ENCODE measurements at places on chromosomes 3 and 15. TPM values are rescaled to one million over a fixed set of nuclear protein-coding genes. Genes with fewer than 3 reads are reported as not detected.

GRCh38 chr3:7950890-7951289 lies 550.7 kb upstream of the LMCD1 start:
- DNase-seq: no peak

- no peak for DNase-seq
These were observed 51.7 kb upstream of the ST3GAL6 start for GRCh38 chr3:98711426-98711825.

DNA sequence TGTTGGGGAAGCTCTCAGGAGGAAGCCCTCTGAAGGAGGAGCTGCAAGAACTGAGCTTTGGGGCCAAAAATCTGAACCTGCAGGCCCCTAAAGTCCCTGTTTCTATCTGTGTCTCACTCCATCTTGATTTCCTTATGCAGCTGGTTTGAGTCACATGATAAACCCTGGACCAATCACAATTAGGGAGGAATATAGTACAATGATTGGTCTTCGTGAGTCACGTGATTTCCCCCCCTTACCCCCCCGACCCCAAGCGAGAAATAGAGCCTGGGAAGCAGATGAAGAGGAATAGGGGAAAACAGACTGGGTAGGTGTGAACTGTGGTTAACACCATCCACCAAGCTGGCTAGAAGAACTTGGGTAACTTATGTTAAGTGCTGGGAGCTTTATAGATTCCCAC lies 12.9 kb downstream of the CRABP1 start:
- no peak for DNase-seq

- no peak for DNase-seq
These were observed 1.1 kb upstream of the GPR149 start for GRCh38 chr3:154431043-154431442.

DNA sequence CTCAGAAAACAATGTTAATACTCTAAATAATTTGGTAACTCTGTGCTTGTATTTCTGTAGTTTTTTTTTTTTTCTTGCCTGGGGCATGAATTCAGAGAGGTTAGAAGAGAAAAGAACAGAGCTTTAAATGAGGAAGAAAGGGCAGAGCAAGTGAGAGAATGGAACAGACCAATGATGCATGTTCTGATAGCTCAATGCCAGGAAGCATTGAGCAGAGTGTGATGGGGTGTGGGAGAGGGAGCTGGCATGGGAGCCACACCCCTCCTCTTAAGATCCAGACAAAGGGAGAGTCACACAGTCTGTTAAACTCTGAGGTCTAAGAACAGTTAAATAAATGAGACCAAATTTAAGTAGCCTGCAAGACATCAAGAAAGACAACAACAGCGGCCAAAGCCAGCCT lies 538.6 kb downstream of the TUSC7 start:
- DNase-seq: no peak

GRCh38 chr3:32890420-32891276 lies 60.8 kb upstream of the CCR4 start:
- no peak for DNase-seq

GRCh38 chr3:120481081-120481480 lies 30.3 kb upstream of the FSTL1 start:
- no peak for DNase-seq

DNA sequence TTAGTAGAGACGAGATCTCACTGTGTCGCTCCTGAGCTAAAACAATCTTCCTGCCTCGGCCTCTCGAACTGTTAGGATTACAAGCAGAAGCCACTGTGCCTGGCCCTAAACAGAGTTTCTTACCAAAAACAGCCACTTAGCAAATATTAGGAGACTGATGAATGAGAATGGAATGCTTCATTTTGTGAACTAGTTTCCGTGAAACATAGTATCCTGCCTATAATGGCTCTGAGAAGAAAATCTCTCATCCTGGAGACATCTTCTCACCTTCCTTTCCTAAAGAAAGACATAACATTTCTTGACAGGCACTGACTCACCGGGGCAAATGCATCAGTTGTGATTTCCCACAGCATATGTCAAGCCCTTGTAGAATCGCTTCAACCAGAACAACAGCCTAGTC lies 44.9 kb downstream of the GJD2 start:
- DNase-seq: no peak

DNA sequence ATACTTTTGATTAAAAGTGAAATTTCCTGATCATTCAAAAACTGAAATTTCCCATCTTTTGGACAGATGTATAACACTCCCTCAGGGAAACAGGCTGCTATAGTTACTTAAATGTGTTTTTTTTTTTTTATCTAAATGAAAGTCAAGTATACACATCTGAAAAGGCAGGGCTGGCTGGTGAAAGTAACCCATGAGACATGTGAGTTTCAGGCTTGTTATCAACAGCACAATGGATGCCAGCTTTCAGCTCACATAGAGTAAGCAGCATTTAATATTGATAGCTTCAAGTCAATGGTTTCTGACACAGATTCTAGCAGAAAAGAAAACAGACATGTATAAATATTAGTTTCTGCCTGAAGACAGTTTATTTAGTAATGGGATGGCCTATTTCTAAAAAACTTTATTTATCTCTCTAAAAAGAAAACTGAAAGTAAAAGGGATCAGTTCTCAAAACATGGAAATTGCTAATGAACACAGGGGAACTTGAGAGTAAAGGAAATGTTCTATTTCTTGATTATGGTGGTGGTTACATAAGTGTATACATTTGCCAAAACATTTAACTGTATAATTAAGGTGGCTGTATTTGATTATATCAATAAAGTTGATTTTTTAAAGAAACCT lies 89.7 kb upstream of the CMC1 start:
- no peak for DNase-seq

GRCh38 chr3:187759601-187760000 lies 14.3 kb upstream of the BCL6 start:
- DNase-seq: no peak

- DNase-seq: no peak
These were observed 5.8 kb downstream of the SLC12A6 start for GRCh38 chr15:34331809-34332208.

- DNase-seq: no peak
These were observed 59.5 kb downstream of the MINDY2 start for GRCh38 chr15:58830556-58830955.

DNA sequence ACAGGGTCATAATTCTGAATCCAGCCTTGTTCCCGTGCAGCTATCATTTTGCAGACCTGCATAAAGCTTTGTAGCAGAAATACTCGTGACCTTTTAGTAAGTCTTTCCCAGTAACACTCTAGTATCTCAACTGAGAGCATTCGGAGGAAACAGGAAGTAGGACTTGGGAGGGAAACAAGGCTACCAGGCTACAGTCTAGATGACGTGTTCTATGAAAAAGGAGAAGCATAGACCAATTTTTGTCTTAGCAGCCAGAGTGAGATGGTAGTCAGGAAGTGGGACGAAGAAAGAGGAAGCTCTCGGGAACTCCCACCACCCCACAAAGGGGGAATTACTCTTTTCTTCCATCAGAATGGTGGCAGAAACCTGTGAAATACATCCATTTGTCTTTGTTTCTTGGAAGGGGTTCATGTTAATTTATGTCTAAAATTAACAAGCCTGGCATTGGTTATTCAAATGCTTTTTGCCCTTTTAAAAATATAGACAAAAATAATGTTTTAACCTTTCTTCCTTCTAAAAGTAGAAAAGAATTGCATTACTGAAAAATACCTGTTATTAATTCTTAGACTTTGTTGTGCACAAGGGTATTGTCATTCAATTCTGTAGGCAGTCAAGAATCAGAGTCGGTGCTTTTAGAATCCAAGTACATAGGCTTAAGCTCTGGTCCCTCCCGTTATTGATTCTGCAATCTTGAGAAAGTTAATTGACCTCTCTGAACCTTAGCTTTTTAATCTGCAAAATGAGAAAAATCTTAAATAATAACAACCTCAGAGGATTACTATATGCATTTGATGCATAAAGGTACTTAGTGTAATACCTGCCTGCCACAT lies 1.6 kb upstream of the SUCNR1 start:
- DNase-seq: no peak

- peak; percentile 49 for DNase-seq
These were observed 34.9 kb upstream of the MEIS2 start for GRCh38 chr15:37135225-37135624.

- DNase-seq: no peak
These were observed 211.2 kb downstream of the SHQ1 start for GRCh38 chr3:72636969-72637597.

- no peak for DNase-seq
These were observed 397.4 kb downstream of the FEZF2 start for GRCh38 chr3:61975936-61976335.

GRCh38 chr3:140529558-140529957 lies 148.3 kb upstream of the TRIM42 start:
- no peak for DNase-seq

- DNase-seq: peak; percentile 80
These were observed 656 bp downstream of the SLMAP start for GRCh38 chr3:57756528-57757401.

DNA sequence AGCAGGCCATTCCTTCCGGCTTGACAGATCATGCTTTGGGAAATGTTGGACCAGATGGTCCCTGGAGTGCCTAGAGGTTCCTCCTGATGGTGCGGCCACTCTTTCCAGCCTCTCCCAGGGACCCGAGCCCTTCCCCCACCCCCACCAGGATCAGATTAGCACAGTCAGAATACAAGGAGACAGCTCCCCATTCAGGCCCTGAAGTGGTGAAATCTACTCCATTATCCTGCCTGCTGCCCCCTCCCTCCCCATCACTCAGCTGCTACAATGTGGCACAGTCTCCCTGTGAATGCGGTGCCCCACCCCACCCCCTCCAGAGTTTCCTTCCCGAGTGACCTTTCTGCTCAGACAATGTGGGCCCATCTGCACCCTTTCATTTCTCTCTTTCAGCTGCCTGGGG lies 29.4 kb downstream of the RNU5B-1 start:
- DNase-seq: no peak

MCF2L2 gene
- 205 TPM for total RNA-seq

CLSTN2 gene
- 0.59 TPM for total RNA-seq

FBXO45 gene
- total RNA-seq: 15.0 TPM

XCR1 gene
- total RNA-seq: not detected

ASB14 gene
- total RNA-seq: not detected

ATP10A gene
- total RNA-seq: not detected

SPTBN5 gene
- total RNA-seq: 2.0 TPM

PDE8A gene
- 9.4 TPM for total RNA-seq
